ENCODE measurements at places on chromosomes 4 and X.

GRCh38 chrX:136214551-136214950, 36.6 kb downstream of the MAP7D3 start:
- no peak for DNase-seq

DNA sequence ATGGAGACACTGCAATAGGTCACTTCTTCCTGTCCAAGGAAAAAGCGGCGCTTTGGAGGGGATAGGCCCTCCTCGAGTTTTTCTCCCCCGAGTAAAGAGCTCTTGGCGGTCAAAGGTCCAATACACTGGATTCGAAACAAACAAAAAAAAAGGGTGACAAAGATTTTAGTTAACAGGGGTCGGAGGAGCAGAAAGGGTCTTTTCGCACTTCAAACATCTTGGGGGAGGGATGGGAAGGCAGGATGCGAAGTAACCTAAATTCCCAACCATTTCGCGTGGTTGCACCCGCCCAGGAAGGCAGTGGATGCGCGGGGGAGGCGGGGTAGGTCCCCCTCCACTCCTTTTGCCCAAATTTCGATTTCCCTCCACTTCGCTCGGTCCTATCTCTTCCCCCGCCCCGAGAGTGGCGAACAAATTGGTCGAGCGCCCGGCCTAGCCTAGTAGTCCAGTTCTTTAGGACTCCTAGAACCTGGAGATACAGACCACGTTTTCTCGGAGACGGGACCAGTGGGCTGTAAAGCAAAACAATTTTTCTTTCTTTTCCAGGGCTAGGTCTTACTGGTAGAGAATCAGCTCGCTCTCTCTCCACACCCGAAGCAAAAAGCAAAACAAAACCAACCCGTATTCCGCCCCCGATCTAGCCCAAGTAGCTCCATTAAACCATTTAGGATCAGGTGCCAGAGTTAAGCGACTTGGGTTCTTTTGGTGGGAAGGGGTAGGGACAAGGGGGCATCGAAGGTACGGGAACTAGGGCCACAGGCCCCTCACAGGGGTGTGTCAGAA, 2.0 kb upstream of the STAG2 start:
- no peak for DNase-seq

- no peak for DNase-seq
Observed at GRCh38 chr4:90503677-90504076, 376.5 kb downstream of the CCSER1 start.

- no peak for DNase-seq
Observed at GRCh38 chr4:108342325-108342970, 173.7 kb upstream of the LEF1 start.

- no peak for DNase-seq
Observed at GRCh38 chr4:19472666-19473065, 779.0 kb upstream of the SLIT2 start.

- no peak for DNase-seq
Observed at GRCh38 chrX:56281789-56282188, 49.6 kb downstream of the KLF8 start.

DNA sequence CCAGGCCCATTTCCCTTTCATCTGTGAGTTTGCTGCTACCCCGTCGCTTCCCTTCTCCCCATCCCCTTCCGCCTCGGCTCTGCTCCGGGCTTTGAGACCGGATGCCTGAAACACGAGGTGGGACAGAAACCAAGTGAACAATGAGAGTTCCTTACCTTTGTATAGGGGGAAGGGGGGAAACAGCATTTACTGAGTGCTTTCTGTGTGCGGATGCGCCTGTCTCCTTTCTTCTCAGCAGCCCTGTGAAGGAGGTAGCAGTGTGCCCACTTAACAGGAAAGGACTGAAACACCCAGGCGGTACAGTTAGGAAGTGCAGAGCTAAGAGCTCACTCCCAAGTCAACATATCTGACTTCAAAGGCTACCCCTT, 43.2 kb upstream of the TMSB15B start:
- no peak for DNase-seq

DNA sequence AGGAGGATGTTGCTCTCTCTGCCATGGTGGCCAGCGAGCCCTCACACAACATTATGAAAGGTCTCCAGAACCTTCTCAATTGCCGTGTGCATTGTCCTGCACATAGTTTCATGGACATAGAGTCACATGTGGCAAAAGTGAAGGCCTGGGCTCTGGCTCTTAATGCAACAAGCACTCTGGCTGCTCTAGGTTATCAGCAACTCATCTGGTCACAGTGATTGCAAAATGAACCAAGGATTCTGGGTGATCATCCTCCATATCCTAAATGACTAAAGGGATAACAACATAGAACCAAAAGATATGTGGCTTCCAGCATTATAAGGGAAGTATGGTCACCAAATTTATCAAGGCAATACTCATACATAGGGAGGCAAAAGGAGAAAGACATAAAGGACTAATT, 175.2 kb downstream of the MGST2 start:
- no peak for DNase-seq

GRCh38 chr4:65139998-65140397, 530.3 kb downstream of the EPHA5 start:
- DNase-seq = no peak

- DNase-seq = no peak
Observed at GRCh38 chrX:70500826-70501225, 56.2 kb downstream of the DLG3 start.

- DNase-seq = no peak
Observed at GRCh38 chr4:30714408-30715031, 5.6 kb upstream of the PCDH7 start.

- no peak for DNase-seq
Observed at GRCh38 chrX:74853255-74853654, 72.0 kb downstream of the NEXMIF start.

DNA sequence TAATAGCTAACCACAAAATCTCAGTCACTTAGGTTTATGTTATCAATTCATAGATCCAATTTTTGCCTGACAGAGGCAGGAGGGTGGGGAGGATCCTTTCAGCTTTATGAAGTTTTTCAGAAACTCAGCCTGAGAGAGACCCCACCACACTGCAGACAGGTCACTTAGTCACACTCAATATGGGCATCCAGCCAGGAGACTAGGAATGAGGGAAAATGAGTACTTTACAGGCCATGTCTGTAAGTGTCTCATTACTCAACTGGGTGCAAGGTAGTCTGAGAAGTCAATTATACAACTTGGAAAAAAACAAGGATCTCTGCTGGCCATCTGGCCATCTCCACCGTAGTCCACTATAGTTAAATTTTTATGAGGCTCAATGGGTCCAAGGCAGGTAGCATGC, 365.9 kb downstream of the INPP4B start:
- no peak for DNase-seq

GRCh38 chr4:120132935-120133334, 66.3 kb upstream of the MAD2L1 start:
- no peak for DNase-seq

DNA sequence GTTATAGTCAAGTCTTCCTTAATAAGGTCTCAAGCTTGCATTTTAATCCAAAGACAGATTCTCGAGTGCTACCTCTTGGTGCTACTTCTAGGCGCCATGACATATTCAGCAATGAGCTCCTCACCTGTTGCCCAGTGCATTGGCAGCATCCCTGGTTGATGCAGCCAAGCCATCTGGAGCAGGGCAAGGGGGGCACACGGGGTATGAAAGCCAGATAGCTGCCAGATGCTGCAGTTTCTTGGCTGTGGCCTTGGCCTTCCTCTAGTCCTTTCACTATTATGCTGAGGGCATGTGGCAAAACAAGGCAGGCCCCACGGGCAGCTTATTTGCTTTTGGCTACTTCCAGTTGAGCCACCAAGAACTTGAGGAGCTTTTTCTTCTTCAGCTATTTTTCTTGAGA, 168.6 kb upstream of the PGRMC2 start:
- DNase-seq = no peak

DNA sequence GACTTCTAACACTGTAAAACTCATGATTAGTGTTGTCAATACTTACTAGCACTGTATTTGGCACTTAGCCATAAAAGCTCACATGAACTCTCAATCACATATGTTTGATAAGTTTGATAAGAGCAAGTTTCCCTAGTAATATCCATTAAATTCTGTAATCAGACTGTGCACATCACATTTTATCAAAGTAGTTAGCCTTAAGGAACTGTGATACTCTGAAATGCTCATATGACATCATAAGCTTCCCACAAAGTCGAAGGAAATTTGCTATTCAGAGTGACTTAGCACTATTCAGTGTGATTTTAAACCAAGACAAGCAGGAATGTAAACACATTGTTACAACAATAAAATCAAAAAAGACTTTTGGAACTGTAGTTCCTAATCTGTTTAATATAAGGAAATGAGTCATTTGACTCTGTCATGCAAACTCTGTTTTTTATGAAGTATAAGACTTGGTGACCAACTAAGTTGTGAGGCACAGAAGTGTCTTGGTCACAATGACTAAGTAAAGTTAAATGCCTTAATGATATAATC, 6.7 kb downstream of the SLC7A11 start:
- no peak for DNase-seq

DNA sequence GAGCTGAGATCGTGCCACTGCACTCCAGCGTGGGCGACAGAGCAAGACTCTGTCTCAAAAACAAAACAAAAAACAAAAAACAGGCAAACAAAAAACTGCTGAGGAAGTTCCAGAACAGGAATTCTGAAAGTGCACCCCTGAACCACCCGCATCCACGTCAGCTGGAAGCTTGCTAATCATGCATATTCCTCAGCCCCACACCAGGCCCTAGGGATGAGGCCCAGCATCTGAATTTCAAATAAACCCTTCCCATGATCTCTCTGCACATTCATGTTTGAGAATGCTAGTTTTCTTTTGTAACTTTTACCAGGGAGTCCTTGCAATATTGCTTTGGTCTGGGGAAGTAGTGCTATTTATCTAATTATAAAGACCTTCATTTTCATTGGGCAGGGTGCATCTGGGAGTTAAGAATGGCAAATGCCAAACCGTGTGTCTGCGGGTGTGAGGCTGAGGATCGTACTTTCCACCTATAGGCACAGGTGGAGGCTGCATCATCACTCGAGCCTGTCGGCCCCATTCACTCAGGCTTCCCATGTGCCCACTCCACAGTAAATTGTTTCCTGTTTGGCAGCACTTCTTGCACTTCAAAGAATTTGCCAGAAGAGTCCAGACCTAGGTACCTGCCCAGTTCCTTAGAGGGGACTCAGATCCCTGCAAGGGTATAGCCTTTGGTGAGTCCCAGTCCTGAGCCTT, 23.6 kb downstream of the CCKAR start:
- DNase-seq = peak; percentile 22

- no peak for DNase-seq
Observed at GRCh38 chrX:107775734-107776511, at the start of gene TSC22D3. Gene TSC22D3 (minus strand): TSS chrX:107775787. CDS start chrX:107775419, 368 bp downstream.

DNA sequence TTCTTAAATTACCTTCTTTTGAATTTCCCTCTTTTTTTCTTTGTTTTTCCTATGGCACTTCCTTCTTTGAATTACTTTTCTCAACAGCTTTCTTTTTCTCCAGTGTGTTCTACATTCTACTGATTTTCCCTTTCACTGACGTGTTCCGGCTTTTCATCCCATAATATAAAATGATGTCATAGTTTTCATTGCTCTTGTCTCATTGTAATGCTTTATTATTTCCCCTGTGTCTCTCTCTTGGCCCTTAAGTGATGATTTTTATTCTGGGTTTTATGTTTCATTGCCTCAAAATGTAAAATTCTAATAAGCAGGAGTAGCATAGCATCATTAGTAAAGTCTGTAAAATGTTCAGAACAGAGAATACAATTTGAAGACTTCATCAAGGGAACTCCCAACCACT, 299.3 kb downstream of the KCTD8 start:
- DNase-seq = no peak

- no peak for DNase-seq
Observed at GRCh38 chr4:79847411-79847810, 225.6 kb downstream of the ANTXR2 start.

- DNase-seq = no peak
Observed at GRCh38 chr4:72357908-72358307, 211.1 kb downstream of the ADAMTS3 start.

- no peak for DNase-seq
Observed at GRCh38 chr4:159075531-159075932, 27.3 kb upstream of the RAPGEF2 start.
